Activated naive CD8-positive, alpha-beta T cell treated with anti-CD3 and anti-CD28 coated beads, Interleukin-2, amount 10 ng/mL, durations not matched to agents 7 days and 5 days (primary cell): ENCODE measurements at places on chromosomes 7 and 10. TPM values are rescaled to one million over a fixed set of nuclear protein-coding genes. Genes with fewer than 3 reads are reported as not detected.

- no peaks in the 10 kb centered on the region for H3K36me3 ChIP-seq
- H3K4me1 ChIP-seq, result no peaks in the 10 kb centered on the region
- no peaks in the 10 kb centered on the region for H3K27me3 ChIP-seq
- no peak for DNase-seq
- H3K4me3 ChIP-seq, result no peak overlapping the region
Observed at GRCh38 chr7:47031786-47032535, 550.0 kb downstream of the TNS3 start.

GRCh38 chr7:22589641-22590201 lies 89.7 kb upstream of the STEAP1B start:
- H3K4me3 ChIP-seq, result no peak overlapping the region
- peaks cover 14% of the 10 kb centered on the region for H3K4me1 ChIP-seq
- H3K27me3 ChIP-seq, result peaks cover 47% of the 10 kb centered on the region
- peaks cover 14% of the 10 kb centered on the region for H3K36me3 ChIP-seq
- H3K27ac ChIP-seq, result no peak overlapping the region

GRCh38 chr10:23457632-23458417 lies 18.9 kb downstream of the OTUD1 start:
- H3K27me3 ChIP-seq, result peaks cover 3% of the 10 kb centered on the region
- no peak for DNase-seq
- no peak overlapping the region for H3K4me3 ChIP-seq
- peaks cover 1% of the 10 kb centered on the region for H3K4me1 ChIP-seq
- no peak overlapping the region for H3K27ac ChIP-seq

- peaks cover 7% of the 10 kb centered on the region for H3K4me1 ChIP-seq
- peaks cover 19% of the 10 kb centered on the region for H3K27me3 ChIP-seq
- DNase-seq, result no peak
- H3K27ac ChIP-seq, result no peak overlapping the region
- H3K36me3 ChIP-seq, result no peaks in the 10 kb centered on the region
- no peak overlapping the region for H3K4me3 ChIP-seq
Observed at GRCh38 chr10:124072106-124072505, 21.3 kb downstream of the CHST15 start.

- peaks cover 10% of the 10 kb centered on the region for H3K27me3 ChIP-seq
- H3K36me3 ChIP-seq, result no peaks in the 10 kb centered on the region
- DNase-seq, result no peak
- H3K4me3 ChIP-seq, result no peak overlapping the region
Observed at GRCh38 chr10:47339186-47339735, 8.9 kb upstream of the RBP3 start.

DNA sequence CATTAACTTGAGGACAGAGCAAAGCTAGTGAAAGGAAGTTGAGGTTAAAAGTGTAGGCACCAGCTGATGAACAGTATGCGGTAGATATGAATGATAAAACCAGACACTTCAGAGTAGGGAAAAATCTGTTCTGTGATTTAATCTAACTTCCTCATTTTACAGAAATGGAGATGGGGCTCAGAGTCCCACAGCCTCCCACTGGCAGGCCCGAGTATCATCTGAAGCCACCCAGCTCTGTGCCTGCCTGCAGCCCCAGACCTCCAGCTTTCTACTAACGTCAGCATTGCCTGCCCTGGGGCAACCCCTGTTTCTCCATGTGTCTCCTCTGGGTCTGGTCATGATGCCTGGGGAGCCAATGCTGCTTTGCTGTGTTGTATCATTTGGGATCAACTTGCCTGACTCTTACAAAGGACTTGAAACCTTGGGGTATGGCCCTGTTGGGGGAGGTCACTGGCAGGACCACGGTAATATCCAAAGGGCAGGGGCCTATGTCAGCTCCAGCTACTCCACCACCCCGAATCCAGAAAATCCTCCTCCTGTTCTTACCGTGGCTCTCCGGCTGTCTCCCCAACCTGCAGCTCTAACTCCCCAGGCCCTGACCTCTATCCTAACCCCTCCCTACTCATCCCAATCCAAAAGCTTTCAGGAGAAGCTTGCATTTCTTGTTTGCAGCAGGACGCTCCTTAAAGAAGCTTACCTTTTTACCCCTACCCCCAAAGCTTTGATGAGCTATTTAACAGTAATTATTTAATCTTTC lies 56.2 kb upstream of the NPY start:
- peaks cover 17% of the 10 kb centered on the region for H3K4me1 ChIP-seq
- peaks cover 29% of the 10 kb centered on the region for H3K27me3 ChIP-seq
- peaks cover 1% of the 10 kb centered on the region for H3K36me3 ChIP-seq
- DNase-seq, result no peak
- H3K4me3 ChIP-seq, result no peak overlapping the region
- no peak overlapping the region for H3K27ac ChIP-seq

GRCh38 chr10:60479305-60480020 lies 89.8 kb upstream of the ANK3 start:
- H3K27ac ChIP-seq, result no peak overlapping the region
- no peak overlapping the region for H3K4me3 ChIP-seq
- no peaks in the 10 kb centered on the region for H3K36me3 ChIP-seq
- no peaks in the 10 kb centered on the region for H3K27me3 ChIP-seq
- no peaks in the 10 kb centered on the region for H3K4me1 ChIP-seq

DNA sequence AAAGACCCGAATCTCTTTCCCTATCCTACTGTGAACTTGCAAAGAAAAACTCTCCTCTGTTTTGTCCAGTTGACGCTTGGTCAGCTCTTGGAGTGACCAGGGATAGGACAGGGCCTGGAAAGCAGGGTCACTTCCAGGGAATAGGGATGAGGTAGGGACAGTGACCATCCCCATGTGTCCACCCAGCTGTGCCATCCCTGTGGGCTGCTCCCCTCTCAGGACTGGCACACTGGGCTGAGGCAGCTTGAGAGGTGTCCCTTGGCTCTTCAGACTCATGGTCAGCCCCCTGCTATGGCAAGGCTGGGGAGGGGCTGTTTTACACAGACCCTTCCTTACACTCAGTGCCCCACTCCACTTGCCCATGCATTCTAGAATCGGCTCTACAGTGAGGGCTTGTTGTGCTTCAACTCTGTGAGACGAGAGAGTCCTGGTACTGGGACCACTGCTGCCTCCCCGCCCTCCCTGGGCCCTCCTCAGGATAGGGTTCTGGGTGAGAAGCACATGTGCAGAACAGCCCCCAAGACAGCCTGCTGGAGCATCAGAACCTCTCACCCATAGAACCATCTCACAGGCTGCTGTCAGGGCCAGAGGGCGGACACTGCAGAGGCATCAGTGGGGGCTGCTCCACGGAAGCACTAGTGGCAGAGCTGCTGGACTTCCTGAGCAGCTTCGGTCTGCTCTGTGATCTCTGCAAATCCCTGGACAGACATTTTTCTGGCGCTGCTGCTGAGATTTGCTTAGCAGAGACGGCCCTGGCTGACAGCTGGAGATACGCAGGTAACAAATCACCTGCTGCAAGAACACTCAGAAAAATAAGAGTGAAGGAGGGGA lies 202.8 kb upstream of the CXCL12 start:
- H3K4me3 ChIP-seq, result no peak overlapping the region
- no peak for DNase-seq
- H3K27ac ChIP-seq, result no peak overlapping the region

- no peaks in the 10 kb centered on the region for H3K36me3 ChIP-seq
- no peaks in the 10 kb centered on the region for H3K27me3 ChIP-seq
- H3K4me1 ChIP-seq, result no peaks in the 10 kb centered on the region
- no peak overlapping the region for H3K27ac ChIP-seq
- H3K4me3 ChIP-seq, result no peak overlapping the region
Observed at GRCh38 chr7:155333346-155334234, 35.9 kb downstream of the INSIG1 start.

- H3K4me1 ChIP-seq, result peaks cover 46% of the 10 kb centered on the region
- no peaks in the 10 kb centered on the region for H3K27me3 ChIP-seq
- H3K4me3 ChIP-seq, result peak overlapping the region; percentile 87
- peak overlapping the region; percentile 94 for H3K27ac ChIP-seq
Observed at GRCh38 chr10:102645741-102646609, 1.7 kb downstream of the TRIM8 start.

DNA sequence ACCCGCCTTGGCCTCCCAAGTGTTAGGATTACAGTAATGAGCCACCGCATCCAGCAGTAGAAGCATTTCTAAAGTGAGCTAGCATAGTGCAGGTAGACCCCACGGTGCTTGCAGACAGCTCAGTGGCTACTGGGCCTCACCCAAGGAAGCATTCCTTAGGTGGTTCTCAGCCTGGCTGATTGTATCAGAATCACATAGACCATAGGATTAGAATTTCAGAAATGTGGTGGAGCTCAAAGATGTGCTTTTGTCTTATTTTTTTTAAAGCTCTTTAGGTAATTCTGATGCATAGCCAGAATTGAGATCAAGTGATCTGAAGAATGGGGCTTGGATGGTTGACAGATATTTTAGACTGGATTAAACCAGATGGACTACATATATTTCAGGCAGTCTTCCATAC lies 10.9 kb downstream of the ANLN start:
- no peak for DNase-seq
- no peaks in the 10 kb centered on the region for H3K27me3 ChIP-seq
- H3K27ac ChIP-seq, result no peak overlapping the region
- no peak overlapping the region for H3K4me3 ChIP-seq
- peaks cover 17% of the 10 kb centered on the region for H3K4me1 ChIP-seq
- peaks cover 66% of the 10 kb centered on the region for H3K36me3 ChIP-seq

- no peaks in the 10 kb centered on the region for H3K36me3 ChIP-seq
- peaks cover 16% of the 10 kb centered on the region for H3K4me1 ChIP-seq
- peak overlapping the region; percentile 51 for H3K4me3 ChIP-seq
- no peak for DNase-seq
- no peak overlapping the region for H3K27ac ChIP-seq
- H3K27me3 ChIP-seq, result peaks cover 57% of the 10 kb centered on the region
Observed at GRCh38 chr10:102240467-102241031, 763 bp downstream of the PITX3 start.

DNA sequence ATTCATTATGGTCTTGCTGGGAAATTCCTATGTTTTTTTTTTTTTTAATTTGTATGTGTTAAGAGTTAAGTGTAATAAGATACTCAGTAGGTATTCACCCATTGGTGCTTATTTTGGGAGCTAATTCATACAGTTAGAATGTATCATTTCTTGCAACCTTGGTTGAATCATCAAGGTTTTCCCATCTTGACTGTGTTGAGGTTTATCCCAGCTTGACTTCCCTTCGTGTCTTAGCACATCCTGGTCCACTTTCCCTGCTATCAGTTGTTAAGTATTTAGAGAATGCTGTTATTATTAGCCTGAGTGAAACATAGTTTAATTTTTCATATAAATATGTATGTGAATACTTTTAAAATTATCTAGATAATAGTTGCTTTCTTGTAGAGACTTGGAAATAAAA lies 20.8 kb downstream of the RALA start:
- H3K36me3 ChIP-seq, result peaks cover 35% of the 10 kb centered on the region
- no peaks in the 10 kb centered on the region for H3K27me3 ChIP-seq
- peaks cover 13% of the 10 kb centered on the region for H3K4me1 ChIP-seq
- DNase-seq, result no peak
- H3K27ac ChIP-seq, result no peak overlapping the region

DNA sequence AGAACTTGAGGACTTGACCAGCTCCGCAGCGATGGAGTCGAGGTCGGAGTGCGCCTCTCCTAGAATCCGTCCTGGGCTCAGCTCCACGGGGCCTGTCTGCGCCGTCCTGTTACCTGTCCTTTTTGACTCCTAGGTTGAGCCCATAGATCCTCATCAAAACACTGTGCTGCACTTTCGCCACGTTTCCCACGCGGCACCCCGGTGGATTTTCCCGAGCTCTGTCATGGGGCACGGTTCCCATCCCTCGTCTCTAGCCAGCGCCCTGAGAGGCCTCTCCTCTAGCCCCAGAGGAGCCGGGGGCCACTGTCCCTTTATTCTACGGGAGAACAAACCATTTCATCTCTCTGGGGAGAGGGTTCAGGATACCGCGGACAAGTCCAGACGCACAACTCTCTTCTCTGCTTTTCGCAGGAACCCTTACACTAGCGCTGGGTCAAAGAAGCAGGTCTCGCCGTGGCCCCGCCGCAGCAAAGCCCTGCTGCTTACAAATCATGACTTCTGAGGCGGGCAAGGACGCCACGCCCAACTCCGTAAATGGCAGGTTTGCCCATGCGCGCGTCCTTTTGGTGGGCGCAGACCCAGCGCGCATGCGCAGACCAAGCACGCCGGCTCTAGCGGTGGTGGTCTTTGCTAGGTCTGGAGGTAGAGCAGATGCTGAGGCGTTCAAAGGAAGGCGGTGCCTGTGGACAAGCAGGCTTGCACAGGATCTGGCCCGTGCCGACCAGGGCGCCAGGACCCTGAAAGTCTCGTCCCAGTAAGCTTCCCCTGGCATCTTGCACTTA lies 10.3 kb upstream of the ANKRD7 start:
- peak; percentile 84 for DNase-seq
- peak overlapping the region; percentile 77 for H3K27ac ChIP-seq
- H3K27me3 ChIP-seq, result no peaks in the 10 kb centered on the region
- peak overlapping the region; percentile 91 for H3K4me3 ChIP-seq

NT5C2 gene
- 68.9 TPM for total RNA-seq

NODAL gene
- not detected for total RNA-seq

FOXP2 gene
- total RNA-seq, result not detected

PON1 gene
- total RNA-seq, result not detected

ZNF804B gene
- total RNA-seq, result not detected

THNSL1 gene
- total RNA-seq, result 4.2 TPM

PNLIP gene
- not detected for total RNA-seq
